ENCODE measurements at places on chromosomes 7 and 10.
A peak's percentile ranks its signal among the peaks of the same experiment; 100 is the strongest.

GRCh38 chr7:141512597-141512996 is 38.6 kb upstream of the AGK start:
- DNase-seq = no peak

GRCh38 chr7:28452681-28453080 is 40.4 kb downstream of the CREB5 start:
- no peak for DNase-seq

- no peak for DNase-seq
These were observed 38.5 kb downstream of the CABCOCO1 start for GRCh38 chr10:61701055-61701705.

- no peak for DNase-seq
These were observed 243.0 kb downstream of the PLXNA4 start for GRCh38 chr7:132333301-132333700.

GRCh38 chr10:114576716-114577115 is 81.4 kb downstream of the ABLIM1 start:
- no peak for DNase-seq

GRCh38 chr10:111996103-111996502 is 187.5 kb downstream of the GPAM start:
- DNase-seq = no peak

DNA sequence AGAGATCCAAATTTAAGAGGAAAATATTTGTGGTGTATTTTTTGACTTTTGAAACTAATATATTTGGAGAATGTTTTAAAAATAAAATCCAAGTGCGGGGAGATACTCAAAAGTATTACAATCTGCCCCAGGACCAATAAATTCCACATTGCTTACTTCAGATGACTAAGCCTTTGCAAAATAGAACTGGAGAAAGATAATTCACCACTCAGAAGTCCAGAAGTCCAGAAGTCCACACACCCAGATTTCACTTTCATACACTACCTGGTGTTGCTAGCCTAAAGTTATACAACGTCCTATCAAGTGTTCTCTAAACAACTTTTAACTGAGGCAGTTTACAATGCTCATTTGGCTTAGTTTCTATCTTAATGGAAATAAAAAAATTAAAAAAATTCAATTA is 487.0 kb upstream of the SEMA3D start:
- no peak for DNase-seq

- DNase-seq = no peak
These were observed 14.6 kb upstream of the PSAP start for GRCh38 chr10:71865561-71866041.

DNA sequence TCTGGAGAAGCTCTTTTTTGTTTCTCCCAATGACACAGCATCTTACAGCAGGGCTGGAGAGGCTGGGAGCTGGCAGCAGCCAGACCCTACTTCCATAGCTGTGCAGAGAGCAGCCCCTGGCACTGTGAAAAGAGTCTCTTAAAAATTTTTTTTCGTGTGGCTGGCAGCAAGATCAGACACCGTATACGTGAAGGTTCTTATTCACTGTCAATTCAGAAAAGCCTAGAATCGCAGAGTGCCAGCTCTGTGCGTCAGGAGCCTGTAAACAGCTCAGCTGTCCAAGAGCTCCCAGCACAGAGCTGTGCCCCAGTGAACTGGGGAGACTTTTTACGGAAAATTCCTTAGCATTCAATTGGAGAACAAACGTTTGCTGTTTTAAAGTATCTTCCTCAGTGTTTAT is 6.5 kb downstream of the BAG3 start:
- DNase-seq = no peak

GRCh38 chr10:30018496-30018895 is 40.9 kb downstream of the JCAD start:
- DNase-seq = no peak

GRCh38 chr10:98391578-98391991 is 23.4 kb downstream of the PYROXD2 start:
- DNase-seq = no peak

DNA sequence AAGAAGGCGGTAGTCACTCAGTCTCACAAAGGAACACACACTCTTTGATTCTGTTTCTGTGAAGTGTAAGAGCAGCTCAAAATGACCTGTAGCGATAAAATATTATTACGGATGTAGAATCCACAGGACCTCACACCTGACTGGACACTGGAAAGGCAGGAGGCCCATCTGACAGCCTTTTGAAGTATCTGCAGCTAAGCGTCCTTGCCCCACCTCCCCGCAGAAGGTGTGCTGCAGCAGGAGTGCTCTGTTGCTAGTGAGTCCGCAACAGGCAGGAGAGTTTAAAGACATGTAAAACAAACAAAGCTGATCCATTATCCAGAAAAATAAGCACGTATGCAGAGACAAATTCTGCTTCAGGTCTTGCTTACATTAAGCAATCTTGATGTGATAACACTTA is 355.5 kb downstream of the GPR158 start:
- no peak for DNase-seq

GRCh38 chr10:13637303-13637856 is 50.6 kb downstream of the PRPF18 start:
- DNase-seq = no peak

DNA sequence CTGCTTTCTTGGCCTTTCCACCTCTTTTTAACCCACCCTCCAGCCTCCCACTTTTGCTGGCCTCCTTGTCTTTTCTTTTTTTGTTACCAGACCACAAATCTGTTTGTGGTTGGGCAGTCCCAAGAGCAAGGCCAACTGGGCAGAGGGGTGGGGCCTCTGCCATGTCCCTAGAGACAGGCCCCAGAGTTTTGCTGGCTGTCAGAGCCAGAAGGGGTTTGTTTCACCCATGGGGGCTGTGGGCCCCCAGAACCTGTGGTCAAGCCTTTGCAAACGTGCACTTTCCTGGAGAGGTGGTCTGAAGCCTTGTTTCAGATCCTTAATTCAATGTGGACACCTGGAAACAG is 10.3 kb downstream of the ZMIZ1 start:
- no peak for DNase-seq

GRCh38 chr7:93817004-93817403 is 73.5 kb downstream of the TFPI2 start:
- no peak for DNase-seq

DNA sequence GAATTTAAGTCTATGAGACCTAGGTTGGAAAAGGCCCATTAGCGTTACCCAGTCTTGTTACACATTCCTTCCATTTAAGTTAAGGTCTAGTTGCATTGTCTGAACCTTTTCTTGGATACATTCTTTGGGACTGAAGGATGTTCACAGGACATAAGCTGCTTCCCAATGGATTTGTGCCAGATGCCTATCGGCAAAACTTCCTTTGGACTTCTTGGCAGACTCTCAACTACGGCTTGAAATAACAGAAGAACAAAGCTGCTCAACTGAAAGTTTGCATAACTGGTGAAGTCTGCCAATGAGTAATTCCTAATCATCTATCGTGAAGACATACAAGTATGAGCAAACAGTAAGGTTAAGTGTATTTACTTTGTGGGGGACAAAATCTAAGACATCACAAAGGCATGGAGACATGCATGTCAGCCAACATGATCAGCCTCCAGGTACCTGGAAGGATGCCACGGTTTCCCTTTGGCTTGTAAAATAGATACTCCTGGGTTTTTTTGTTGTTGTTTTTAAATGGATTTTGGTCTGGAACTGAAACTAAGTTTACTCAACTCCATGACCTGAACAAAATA is 35.4 kb downstream of the MALSU1 start:
- DNase-seq = no peak

GRCh38 chr7:142362349-142362748 is 104.5 kb upstream of the PRSS58 start:
- DNase-seq = no peak

DNA sequence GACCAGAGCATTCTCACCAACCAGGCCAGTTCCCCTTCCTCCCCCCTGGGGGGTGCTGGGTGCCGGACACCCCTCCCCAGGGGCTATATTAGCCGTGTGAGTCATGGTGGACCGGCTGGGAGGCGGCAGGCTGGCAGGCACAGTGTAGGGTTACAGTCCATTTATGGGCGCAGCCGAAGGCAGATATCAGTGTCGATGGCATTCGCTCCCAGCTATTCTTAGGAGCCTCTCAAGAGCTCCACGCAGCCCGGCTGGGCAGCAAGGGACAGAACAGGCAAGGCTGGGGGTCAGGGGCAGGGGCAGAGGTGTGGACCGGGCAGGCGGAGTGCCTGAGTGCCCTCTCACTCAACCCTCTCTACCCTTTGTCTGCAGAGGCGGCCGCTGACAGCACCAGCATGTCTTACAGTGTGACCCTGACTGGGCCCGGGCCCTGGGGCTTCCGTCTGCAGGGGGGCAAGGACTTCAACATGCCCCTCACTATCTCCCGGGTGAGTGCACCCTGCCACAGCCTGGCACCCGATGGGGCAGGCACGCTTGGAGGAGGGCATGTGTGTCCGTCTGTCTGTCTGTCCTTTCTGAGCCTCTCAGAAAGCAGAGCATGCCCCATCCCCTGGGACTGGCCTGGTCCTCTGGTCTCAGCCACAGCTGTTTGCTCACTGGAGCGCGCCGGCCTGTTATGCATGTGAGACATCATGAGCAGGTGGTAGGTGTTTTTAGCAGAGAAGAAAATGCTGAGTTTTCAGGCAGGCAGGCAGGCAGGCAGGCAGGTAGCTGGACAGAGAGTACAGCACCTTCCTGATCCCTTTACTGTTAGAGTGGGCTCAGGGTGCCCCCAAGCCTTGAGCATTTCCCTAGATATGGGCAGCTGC is at the start of gene LDB3:
Gene LDB3, plus strand, starts transcription at position 215 of the 869 bp plus-strand sequence. Its CDS starts 181 bp downstream, at position 396.
- peak; percentile 41 for DNase-seq

- no peak for DNase-seq
These were observed 30.7 kb downstream of the COA1 start for GRCh38 chr7:43698460-43699255.

- no peak for DNase-seq
These were observed 128.3 kb upstream of the COBL start for GRCh38 chr7:51444936-51445335.

DNA sequence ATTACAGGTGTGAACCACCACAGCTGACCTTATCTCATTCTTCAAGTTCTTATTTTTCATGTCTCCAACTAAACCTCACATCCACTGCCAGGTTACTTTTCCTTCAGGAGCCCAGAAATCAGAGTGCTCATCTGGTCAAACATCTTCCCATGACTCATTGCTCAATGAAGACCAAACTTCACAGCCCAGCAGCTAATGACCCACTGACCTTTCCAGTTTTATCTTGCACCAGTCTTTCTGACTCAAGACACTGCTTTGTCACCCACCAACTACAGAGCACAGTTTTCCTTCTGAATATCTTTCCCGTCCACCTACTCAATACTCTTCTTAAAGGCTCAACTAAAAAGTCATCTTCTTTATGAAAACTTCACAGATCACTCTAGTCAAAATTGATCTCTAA is 245.1 kb downstream of the CHCHD3 start:
- DNase-seq = no peak

GRCh38 chr7:42151309-42151708 is 85.7 kb downstream of the GLI3 start:
- DNase-seq = no peak

GRCh38 chr10:129969911-129970464 is 5.9 kb upstream of the EBF3 start:
- DNase-seq = no peak

- no peak for DNase-seq
These were observed 45.9 kb downstream of the SGMS1 start for GRCh38 chr10:50577681-50578350.

DNA sequence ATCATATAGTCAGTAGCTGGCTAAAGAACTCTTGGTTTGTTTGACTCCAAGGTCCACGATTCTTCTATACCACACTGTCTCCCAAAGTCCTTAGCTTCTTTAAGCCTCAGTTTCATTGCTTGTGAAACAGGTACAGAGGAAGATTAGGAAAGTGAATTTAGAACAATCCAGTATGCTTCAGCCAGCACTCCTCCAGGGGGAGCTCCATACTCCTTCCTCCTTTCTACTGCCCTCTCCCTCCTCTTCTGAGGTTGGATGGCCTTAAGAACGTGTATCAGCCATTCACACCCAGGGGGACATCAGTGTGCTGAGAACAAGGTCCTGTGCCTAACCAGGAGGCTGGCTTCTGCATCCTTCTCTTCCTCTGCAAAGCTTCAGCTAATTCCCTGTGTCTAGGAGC is 54.8 kb upstream of the CALD1 start:
- peak; percentile 41 for DNase-seq

DNA sequence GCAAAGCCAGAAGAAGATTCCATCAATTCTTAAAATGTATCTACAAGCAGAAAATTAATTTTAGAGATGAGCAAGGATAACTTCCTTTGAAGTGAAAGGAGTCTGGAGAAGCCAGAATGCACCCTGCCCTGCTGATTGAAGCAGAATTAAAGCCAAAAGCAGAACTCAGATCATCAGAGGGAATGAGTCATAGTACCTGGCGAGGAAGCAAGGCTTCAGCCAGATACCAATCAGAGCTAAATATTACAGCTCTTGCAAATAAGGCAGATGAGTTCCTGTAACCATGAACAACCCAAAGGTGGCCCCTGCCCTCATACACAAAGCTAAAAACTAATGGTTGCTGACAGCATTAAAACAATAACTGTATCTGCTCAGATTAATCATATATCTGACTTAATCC is 10.4 kb downstream of the HTR7 start:
- no peak for DNase-seq

DNA sequence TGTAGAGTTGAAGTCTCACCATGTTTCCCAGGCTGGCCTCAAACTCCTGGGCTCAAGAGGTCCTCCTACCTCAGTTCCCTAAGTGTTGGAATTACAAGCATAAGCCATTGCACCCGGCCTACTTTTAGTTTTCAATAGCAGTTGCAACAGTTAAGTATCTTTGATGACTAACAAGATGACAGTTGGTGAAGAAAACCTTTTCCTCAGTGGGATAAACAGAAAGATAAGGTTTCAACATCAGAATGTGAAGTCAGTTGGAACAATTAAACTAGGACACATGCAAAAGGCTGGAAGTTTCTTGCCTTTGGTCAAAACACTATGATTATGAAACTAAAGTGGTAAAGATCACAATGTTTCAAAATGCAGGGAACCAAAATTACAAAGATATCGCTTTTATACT is 169.2 kb downstream of the ZNF438 start:
- no peak for DNase-seq

DNA sequence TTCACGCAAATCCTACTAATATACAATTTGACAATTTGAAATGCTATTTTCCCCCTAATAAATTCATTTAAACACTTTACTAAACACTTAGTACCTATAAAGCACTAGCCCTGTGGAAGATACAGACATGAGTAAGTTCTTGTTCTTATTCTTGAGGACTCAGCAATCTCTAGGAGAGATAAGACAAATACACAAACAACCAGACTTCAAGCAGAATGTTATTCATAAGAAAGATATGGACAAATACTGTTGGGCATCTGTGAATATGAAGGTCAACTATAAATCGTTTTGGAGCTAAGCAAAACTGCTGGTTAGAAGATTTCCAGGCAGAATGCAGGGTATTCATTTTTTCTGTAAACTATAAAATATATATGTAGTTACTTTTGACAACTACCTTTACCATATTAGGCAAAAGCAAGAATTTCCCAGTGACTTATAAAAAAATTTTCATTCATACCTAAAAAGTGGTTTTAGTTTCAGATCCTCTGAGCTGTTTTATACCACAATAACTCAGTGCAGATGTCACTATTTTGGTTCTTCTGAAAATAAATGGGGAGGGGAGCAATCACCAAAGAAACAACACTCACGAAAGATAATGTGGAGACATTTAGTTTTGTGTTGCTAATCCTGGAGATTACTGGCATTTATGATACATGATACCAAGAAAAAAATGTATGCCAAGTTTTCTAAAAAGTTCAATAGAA is 3.8 kb downstream of the VPS41 start:
- no peak for DNase-seq

All from D341Med (cell line).